ENCODE measurements at places on chromosomes 4 and X.

- DNase-seq = no peak
Measured at GRCh38 chrX:1153940-1154339, 58.5 kb downstream of the CRLF2 start.

- DNase-seq = no peak
Measured at GRCh38 chr4:14254252-14254651, 626.7 kb upstream of the BOD1L1 start.

DNA sequence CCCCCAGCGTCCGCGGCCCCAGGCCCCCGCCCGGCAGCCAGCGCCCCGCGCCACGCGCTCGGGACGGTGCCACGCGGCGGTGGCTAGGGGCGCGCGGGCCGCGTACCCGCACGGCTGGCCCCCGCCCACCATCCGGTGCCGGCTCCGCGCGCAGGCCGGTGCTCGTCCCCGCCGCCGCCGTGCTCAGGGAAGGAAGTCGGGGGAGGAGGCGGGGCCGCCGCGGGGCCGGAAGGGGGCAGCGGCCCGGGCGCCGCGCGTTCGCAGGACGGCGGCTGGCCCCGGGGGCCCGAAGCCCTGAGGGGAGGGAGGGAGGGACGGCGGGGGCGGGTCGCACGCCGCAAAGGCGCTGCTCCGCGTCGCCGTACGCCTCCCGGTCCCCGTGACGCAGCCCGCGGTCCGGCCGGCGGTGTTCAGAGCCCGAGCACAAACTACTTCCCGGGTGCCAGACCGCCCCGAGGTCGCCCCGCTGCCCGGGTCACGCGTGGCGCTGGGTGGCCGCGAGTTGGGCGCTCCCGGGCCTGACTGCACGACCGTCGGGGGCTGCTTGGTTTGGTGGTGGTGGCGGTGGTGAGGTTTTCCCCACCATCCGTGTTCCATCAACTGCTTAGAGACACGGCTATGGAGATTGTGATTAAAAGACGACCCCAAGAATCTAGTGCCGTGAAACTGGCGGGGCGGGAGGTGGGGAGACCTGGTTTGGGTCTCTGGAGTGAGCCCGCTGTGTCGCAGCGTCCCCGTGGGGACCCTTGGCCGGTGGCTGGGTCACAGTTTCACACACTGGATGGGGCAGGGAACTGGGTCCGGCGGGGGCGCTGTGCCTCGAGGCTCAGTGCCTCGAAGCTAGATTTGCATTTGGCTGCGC lies at the start of gene DCTD:
Gene DCTD, minus strand, starts transcription at position 205 of the 862 bp plus-strand sequence. CDS start 1,818 bp downstream, outside the sequence.
- DNase-seq = peak; percentile 83

DNA sequence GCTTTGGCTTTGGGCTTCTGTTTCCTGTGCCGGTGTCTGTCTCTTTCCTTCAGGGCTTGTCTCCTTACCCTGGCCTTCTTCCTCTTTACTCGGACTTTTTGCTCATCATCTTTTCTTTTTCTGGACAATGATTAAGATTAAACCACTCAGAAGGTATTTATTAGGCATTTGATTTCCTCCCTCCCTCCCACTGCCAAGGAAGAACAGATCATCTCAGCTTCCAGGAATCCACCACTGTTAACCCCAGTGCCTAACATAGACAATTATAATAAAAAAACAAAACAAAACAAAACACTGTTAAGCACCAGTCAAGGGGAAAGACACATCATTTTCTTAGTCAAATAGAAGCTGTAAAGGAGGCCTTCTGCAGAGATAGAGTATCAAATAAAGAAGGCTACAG lies 16.6 kb downstream of the PGRMC1 start:
- no peak for DNase-seq

DNA sequence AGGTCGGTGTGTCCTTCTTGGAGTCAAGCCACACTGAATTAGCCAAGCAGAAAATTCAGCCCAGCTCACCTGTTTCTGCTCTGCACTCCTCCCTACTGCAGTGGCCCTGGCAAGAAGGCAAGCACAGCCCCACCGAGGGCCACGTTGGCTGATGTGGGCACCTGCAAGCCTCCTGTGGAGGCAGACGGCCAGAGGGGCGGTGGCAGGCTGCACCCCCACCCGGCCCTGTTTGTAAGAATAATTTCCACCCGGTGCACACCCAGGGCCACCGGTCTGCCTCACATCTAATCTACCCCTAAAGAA lies 18.8 kb downstream of the PPP2R2C start:
- DNase-seq = no peak

DNA sequence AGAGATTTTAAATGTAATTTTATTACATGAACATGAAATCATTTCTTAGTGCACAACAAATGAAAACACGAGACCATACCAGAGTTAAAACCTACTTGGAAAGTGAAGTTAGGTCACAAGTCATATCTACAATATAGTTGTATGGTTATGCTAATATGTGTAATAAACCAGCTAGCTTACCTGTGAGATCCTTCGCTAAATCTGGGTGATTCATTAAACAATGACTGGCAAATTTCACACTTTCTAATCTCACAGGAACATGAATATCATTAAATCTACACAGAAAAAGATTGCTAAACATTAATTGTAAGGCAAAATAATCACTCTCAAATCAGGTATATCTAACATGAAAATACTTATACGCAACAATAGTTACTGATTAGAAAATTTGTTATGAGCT lies 67.6 kb downstream of the PDS5A start:
- DNase-seq = no peak

DNA sequence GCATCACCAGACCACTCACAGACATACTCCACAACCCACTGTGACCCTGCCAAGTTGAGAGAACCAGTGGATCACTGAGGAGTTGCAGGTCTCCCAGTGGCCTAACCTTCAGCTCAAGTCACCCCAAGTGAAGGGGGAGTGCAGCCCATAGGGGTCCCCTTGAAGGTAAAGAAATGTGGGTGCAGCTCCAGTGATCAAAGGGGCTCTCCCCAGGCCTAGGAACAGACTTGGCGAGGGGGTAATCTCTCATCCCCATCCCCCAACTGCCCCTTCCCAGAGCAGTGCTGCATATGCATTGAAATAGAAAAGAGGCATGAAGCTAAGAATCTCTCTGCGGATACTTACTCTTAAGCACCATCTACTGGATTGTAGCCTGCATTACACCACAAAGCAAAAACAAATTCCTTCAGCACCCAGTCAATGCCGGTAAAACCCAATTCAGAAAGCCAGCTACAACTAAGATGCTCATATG lies 27.0 kb downstream of the MAGEE1 start:
- DNase-seq = peak; percentile 34

- no peak for DNase-seq
Measured at GRCh38 chrX:11949291-11949690, 189.0 kb upstream of the FRMPD4 start.

DNA sequence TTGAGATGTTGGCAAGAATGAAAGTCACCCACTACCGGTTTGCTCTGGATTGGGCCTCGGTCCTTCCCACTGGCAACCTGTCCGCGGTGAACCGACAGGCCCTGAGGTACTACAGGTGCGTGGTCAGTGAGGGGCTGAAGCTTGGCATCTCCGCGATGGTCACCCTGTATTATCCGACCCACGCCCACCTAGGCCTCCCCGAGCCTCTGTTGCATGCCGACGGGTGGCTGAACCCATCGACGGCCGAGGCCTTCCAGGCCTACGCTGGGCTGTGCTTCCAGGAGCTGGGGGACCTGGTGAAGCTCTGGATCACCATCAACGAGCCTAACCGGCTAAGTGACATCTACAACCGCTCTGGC lies 12.3 kb downstream of the RPL9 start:
- DNase-seq = no peak

DNA sequence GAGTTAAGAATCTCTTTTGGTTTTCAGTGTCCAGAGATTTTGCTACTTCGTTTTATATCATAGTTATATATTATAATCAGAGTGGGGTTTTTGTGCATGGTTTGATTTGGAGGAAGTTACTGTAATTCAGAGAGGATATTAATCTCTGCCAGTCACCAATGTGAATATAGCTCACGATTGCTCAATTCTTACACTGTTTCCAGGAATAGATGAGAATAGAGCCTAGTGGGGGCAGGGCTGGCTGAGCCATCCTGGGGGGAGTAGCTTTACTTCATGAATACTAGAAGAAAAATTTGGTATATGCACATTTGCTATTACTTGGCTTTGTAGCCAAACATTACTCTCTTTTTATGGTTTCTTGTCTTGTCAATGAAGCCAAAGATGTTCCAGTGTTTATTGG lies 60.9 kb upstream of the TRPC3 start:
- DNase-seq = no peak

GRCh38 chrX:4674028-4674782 lies 960.8 kb upstream of the PRKX start:
- DNase-seq = no peak

DNA sequence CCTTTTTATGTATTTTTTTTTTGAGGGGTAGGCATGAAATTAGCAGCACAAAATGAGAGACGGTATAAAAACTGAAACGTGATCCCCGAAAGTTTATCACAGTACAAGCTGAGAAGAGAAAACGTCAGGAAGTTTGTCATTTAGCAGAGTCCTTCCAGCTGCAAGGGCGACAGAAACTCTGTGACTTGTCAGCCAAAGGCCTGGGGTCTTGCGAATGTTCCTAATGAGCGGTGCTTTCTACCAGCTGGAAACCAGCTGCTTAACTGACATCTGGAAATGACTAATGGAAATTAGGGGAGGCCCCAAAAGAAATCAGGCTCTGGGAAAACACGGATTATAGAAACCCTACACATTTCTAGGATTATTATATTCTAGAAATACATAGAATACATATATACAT lies 66.5 kb downstream of the CHRNA9 start:
- no peak for DNase-seq

DNA sequence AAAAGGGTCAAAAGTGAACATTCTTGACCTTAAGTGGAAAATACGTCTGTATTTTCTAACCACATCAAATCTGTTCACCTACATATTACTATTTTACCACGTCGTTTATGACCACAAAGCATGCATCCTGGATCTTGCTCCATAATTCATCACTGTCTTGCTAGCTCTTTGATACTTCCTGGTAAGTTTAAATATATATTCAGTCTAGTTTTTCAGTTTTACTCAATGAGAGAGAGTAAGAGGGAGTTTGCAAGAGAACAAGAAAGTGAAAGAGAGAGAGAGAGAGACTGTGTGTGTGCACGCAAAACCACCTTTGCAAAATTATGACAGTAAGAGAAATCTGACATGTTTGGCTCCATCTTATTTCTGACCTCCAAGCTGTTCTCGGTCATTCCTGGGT lies 173.7 kb upstream of the GALNTL6 start:
- no peak for DNase-seq

- no peak for DNase-seq
Measured at GRCh38 chr4:98793658-98794057, 135.2 kb upstream of the TSPAN5 start.

GRCh38 chr4:25638221-25638601 lies 17.4 kb upstream of the SLC34A2 start:
- no peak for DNase-seq

Data from CD4-positive, alpha-beta T cell treated with Interleukin-10 for 1 hour (primary cell).